ENCODE measurements at places on chromosomes 11 and 22. TPM values are rescaled to one million over a fixed set of nuclear protein-coding genes. Genes with fewer than 3 reads are reported as not detected.

GRCh38 chr11:46120346-46121300 lies 631 bp downstream of the PHF21A start:
- DNase-seq: peak; percentile 45

- DNase-seq: peak; percentile 39
Observed at GRCh38 chr22:39117585-39118191, 20.6 kb downstream of the APOBEC3H start.

DNA sequence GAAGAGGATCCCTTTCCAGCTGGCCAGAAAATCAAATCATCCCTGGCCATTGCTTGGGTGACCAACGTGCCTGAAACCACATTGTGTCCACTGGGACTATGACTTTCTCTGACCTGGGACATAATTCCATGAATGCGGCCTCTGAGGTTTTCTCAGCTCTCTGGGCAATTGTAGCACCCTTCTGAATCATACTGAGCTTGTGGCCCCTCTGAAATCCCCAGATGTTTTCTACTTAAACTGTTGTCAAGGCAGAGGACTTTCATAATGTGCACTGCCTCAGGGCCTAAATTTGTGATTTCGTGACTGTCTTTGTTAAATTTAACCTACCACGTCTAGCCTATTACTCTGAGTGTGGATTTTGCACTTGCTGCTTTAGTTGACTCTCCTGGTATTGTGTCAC lies 321.1 kb upstream of the PLET1 start:
- no peak for DNase-seq

DNA sequence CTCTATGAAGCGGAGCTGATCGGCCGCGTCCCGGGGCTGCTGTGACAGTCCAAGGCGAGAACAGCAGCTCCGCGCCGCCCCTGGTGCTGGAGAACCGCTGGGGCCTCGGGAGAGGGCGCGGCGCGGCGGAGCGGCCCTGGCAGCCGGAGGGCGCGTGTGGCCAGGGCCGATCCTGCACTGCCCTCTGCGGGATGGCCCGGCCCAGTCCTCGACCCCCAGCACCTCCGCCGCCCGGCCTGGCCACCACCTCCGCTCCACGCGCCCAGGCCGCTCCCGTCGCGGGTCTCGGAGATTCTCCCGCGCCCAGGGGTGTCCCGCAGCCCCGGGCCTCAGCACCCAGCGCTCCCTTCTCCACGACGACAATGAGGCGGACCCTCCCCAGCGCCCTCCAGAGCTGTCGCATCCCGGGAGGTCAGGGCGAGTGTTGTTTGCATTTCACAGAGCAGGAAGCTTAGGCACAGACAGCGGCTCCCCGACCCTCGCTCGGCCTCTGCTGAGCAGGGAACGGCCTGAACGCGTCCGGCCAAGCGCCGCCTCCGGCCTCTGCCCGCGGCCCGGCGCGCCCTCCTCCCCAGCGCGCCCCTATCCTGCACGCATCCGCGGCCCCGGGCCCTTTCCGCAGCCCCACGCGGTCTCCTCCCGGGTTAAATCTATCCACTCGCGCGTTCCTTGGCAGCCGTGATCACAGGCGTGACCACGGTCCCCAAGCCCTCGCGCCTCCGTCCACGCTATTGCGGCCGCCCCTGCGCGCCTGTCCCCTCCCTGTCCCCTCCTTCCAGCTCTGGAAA lies 109.7 kb downstream of the WNT7B start:
- DNase-seq: no peak

GRCh38 chr11:35151241-35151640 lies 12.3 kb downstream of the CD44 start:
- DNase-seq: no peak

- DNase-seq: no peak
Observed at GRCh38 chr11:32326522-32326921, 108.8 kb downstream of the WT1 start.

Gene TMEM191C
- total RNA-seq: 0.55 TPM

- DNase-seq: no peak
Observed at GRCh38 chr22:36117053-36117554, 43.5 kb downstream of the APOL3 start.

Gene C11orf42
- total RNA-seq: not detected

DNA sequence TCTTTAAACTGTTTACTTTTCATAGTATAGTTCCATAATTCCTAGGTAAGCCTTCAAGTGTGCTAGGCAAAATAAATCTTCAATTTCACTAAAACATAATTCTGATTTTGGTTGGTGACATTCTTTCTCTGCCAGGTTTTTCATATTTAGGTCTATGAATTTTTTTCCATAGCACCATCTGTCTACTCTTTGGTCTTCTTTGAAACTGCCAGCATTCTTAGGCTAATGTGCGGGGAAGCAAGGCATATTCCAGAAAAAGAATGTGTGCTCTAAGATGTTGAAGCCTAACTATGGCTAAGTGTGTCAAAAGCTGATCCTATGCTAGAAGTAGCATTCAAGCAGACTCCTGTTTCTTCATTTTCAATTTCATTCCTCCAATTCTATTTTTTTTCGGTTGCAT lies 213.9 kb upstream of the C11orf87 start:
- no peak for DNase-seq
